ENCODE measurements at places on chromosomes 1 and 21.

DNA sequence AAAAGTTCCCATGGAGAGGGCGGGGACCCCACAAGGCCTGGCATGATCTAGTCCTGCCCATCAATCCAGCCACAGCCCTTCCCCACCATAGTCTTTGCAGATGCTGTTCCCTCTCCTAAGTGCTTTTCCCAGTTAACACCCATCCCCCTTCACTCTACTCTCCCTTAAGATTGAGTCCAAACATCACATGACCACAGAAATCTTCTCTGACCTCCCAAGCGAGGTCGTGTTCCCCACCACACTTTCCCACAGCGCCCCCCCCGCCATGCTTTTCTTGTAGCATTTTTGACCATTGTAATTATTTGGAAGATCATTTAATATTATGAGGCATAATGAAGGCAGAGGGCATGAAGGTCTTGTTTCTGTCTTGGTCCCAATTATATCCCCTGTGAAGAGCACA is 4.3 kb upstream of the HSPG2 start:
- no peak for DNase-seq

DNA sequence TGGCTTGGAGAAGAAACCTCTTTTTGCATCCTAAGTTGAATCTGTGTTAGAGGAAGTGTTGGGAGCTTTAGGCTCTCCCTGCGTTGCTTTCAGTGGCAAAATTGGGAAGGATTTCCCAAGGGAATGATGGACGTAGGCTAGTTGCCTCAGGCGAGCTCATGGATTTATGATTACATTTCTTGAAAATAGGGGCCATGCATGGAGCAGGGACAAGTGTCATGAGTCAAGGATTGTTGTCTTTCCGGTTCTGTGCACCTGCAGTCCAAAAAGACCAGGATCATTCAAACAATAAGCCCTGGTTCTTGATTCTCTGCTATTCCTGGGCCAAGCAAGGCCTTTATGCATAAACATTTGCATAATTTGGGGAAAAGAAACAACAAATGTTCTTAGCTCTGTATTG is 7.1 kb downstream of the MAN1C1 start:
- no peak for DNase-seq

DNA sequence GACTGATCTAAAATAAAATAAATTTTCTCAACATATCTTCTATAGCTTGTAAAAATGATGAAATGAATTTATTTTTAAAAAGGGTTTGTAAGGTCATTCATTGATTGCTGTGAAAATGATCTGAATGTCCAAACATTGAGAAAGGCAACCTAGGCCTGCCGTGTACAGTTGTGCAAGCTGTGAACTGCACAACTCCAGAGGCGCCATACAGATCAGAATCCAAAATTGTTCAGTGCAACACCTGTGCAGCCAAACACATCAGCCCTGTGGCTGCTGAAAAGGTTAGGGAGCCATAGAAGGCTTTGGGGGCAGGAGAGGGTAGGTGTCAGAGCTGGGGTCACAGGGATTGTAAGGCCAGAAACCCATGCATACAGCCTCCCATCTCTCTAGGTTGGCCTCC is 9.9 kb upstream of the ZC3H12A start:
- no peak for DNase-seq

- DNase-seq, result no peak
Measured at GRCh38 chr1:92274939-92275338, 23.8 kb downstream of the GLMN start.

GRCh38 chr1:57901208-57901919 is 477.5 kb upstream of the DAB1 start:
- DNase-seq, result no peak

DNA sequence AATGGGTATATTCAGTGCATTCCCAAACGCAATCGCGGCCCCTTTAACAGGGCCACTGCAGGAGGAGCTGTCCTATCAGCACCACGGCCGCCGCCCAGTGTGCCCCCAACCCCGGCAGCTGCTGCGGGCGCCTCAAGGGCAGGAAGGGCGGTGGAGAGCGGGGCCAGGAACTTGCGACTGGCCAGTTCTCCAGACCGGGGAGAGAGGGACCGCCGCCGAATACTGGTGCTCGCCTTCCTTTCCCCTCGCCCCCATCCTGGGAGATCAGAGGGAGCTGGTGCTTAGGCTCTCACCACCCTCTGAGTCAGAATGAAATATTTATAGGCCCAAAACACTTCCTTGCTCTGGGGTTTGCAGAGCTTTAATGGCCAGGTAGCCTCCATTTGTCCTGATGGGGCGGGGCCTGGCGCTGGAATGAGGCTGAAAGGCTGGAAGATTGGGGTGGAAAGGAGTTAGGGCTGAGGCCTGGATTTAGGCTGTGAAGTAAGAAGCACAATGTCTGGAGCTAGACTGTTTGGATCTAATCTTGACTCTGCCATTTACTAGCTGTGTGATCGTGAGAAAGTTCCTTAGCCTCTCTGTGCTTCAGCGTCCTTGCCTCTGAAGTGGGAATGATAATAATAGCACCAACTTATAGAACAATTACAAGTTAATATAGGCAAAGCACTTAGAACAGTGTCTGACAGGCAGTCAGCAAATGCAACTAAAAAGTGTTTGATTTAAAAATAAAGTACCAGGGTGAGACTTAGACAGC is 75.5 kb downstream of the NAV1 start:
- DNase-seq, result no peak

Data from activated CD4-positive, alpha-beta memory T cell treated with anti-CD3 and anti-CD28 coated beads, Interleukin-2, amount 10 ng/mL, durations not matched to agents 7 days and 5 days (primary cell).